Metanephros (tissue), 2 donors: ENCODE measurements at places on chromosomes 16 and 17. TPM values are rescaled to one million over a fixed set of nuclear protein-coding genes. Genes with fewer than 3 reads are reported as not detected.

Gene NTN1
- 11.3 TPM for total RNA-seq

Gene SLC5A10
- 0.82 TPM for total RNA-seq

Gene SBK1
- 7.2 TPM for total RNA-seq

Gene CDYL2
- total RNA-seq: 6.4 TPM

Gene PRAC2
- not detected for total RNA-seq

Gene LLGL2
- total RNA-seq: 74.6 TPM

Gene MSL1
- 70.0 TPM for total RNA-seq

Gene CCL15
- total RNA-seq: 1.2 TPM

Gene ATP1B2
- 13.1 TPM for total RNA-seq

Gene HSD17B2
- 43.8 TPM for total RNA-seq

Gene ZACN
- total RNA-seq: not detected

Gene CHST4
- total RNA-seq: not detected

Gene NGFR
- 12.1 TPM for total RNA-seq

Gene STX4
- 30.0 TPM for total RNA-seq

Gene CDH16
- total RNA-seq: 479 TPM

Gene FBRS
- total RNA-seq: 31.3 TPM

Gene HP
- total RNA-seq: 4.3 TPM

Gene GPR139
- not detected for total RNA-seq

Gene MFAP4
- total RNA-seq: 80.3 TPM

Gene CCL8
- total RNA-seq: 0.64 TPM

Gene TAC4
- not detected for total RNA-seq

Gene CACNG4
- 2.1 TPM for total RNA-seq

Gene PSMD11
- total RNA-seq: 54.2 TPM

Gene PRR35
- total RNA-seq: 9.4 TPM

Gene YPEL2
- 47.6 TPM for total RNA-seq

Gene IGF2BP1
- total RNA-seq: 4.3 TPM

Gene VMO1
- 1.9 TPM for total RNA-seq

Gene GPRC5B
- 109 TPM for total RNA-seq

Gene SULT1A2
- 0.47 TPM for total RNA-seq

Gene DNAH9
- 3.6 TPM for total RNA-seq

Gene SMURF2
- 39.6 TPM for total RNA-seq

Gene TPSD1
- total RNA-seq: not detected

Gene EFCAB5
- total RNA-seq: 0.82 TPM

Gene KRTAP3-2
- total RNA-seq: not detected
